ENCODE measurements at places on chromosomes 16 and 17.

DNA sequence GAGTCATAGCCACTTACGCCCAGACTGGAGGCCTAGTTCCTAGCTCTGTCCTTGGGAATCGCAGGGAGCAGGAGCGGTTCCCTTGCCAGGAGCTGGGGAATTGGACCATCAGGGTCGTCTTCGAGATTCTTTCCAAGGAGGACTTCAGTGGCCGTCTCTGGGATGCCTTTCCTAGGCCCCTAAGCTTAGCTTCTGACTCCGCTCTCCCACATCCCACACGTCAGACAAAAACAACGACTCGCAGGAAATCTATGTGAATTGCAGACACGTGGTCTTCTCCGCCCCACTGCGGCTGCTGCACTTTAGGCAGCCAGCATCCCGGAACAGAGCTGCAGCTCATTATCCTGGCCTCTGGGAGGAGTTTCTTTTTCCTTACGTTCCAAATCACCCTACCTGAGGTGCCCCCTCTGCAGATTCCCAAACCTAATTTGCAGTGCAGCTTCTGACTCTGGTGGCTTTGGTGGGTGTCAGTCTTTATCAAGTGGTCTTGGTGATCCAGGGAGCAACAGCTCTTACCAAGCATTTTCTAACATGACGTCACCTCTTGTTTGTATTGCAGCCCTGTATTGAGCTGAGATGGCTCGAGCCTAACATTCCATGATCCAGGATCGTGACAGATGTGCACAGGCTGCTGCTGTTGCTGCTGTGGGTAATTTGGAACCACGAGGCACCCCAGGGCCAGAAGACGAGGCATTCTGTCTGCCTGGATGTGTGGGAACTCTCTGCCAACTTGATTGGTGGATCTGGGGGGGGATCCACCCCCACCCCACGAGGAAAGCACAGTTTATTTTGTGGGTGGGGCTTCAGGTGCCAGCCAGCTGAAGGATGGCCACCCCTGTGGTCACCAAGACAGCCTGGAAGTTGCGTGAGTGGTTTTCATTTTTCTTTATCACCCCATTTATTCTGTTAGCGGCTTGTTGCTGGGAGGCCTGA lies 1.1 kb downstream of the KATNB1 start:
- H3K27me3 ChIP-seq = no peaks in the 10 kb centered on the region
- H3K27ac ChIP-seq = peak overlapping the region; percentile 70
- DNase-seq = no peak
- peak overlapping the region; percentile 69 for H3K4me3 ChIP-seq

GRCh38 chr17:35977509-35977908 lies 3.8 kb downstream of the CCL16 start:
- DNase-seq = no peak
- H3K36me3 ChIP-seq = no peaks in the 10 kb centered on the region
- no peaks in the 10 kb centered on the region for H3K4me1 ChIP-seq
- no peak overlapping the region for H3K4me3 ChIP-seq
- H3K27ac ChIP-seq = no peak overlapping the region
- H3K27me3 ChIP-seq = no peaks in the 10 kb centered on the region

DNA sequence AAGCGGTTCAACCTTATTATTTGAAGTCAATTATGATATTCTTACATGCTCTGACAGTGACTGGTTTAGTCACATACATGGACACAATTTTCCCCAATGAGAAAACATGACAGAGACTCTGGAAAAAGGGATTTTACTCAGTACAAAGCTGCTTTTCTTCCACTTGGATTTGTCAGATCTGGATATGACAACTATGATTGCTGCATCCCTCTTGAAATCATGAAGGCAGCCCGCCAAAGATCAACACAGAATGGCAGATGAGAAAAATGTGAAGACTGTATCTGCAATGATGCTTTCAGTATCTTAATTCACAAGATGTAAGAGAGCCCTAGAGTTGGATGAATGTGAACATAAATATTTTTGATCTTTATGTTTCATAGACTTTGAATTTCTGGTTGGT lies 439.6 kb downstream of the CDH8 start:
- no peaks in the 10 kb centered on the region for H3K27me3 ChIP-seq
- no peak for DNase-seq
- H3K4me3 ChIP-seq = no peak overlapping the region
- no peaks in the 10 kb centered on the region for H3K36me3 ChIP-seq
- H3K27ac ChIP-seq = no peak overlapping the region

DNA sequence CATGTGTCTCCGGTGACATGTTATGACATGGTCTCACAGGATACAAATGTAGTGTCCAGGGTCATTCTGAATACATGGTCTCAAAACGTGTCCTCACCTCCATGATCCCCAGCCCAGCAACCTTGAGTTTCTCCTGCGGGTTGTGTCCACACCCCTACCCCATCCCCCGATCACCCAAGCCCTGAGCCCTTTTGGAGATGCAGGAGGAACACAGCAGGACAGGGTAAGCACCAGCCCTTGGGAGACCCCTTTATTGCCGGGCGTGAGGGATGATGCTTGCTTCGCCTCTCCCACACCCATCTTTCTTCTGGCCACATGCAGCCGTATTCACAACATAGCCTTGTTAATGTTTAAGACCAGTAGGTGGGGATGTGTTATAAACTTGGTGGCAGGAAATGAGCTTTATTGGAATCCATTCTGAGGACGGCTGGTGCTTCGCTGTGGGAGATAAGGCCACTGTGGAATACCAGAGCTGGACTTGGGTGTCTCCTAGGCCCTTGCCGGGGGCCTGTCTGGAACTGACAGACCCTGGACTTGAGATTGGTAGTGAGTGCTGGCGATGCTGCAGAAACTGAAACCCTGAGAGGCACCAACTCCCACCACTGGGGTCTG lies 5.5 kb downstream of the TMEM132E start:
- no peak for DNase-seq
- no peak overlapping the region for H3K27ac ChIP-seq
- no peaks in the 10 kb centered on the region for H3K36me3 ChIP-seq
